Astrocyte of the hippocampus (primary cell): ENCODE measurements at places on chromosomes 2 and 18.

DNA sequence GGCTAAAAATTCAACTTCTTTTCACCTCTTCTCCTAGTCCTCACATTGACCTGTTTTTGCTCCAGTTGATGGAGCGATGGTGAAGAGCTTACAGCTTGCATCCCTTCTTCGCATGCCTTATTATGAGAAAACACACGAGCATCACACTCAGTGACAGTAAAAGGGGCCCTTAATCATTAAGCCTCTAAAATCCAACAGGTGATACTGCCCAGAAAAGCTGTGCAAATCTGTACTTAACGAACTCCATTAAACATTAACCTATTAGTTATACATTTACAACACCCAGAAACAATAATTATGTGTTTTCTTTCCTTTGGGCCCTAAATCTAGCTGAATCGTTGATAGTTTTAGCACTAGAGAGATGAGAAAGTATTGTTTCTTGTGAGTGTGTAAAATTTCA, 54.8 kb downstream of the LAMA1 start:
- no peak for DNase-seq

- no peak for DNase-seq
These were observed 20.1 kb upstream of the MRPL33 start for GRCh38 chr2:27751377-27751776.

GRCh38 chr2:43300781-43301583, 74.6 kb upstream of the ZFP36L2 start:
- DNase-seq = no peak

GRCh38 chr18:58886864-58887612, 22.4 kb downstream of the ZNF532 start:
- DNase-seq = no peak

DNA sequence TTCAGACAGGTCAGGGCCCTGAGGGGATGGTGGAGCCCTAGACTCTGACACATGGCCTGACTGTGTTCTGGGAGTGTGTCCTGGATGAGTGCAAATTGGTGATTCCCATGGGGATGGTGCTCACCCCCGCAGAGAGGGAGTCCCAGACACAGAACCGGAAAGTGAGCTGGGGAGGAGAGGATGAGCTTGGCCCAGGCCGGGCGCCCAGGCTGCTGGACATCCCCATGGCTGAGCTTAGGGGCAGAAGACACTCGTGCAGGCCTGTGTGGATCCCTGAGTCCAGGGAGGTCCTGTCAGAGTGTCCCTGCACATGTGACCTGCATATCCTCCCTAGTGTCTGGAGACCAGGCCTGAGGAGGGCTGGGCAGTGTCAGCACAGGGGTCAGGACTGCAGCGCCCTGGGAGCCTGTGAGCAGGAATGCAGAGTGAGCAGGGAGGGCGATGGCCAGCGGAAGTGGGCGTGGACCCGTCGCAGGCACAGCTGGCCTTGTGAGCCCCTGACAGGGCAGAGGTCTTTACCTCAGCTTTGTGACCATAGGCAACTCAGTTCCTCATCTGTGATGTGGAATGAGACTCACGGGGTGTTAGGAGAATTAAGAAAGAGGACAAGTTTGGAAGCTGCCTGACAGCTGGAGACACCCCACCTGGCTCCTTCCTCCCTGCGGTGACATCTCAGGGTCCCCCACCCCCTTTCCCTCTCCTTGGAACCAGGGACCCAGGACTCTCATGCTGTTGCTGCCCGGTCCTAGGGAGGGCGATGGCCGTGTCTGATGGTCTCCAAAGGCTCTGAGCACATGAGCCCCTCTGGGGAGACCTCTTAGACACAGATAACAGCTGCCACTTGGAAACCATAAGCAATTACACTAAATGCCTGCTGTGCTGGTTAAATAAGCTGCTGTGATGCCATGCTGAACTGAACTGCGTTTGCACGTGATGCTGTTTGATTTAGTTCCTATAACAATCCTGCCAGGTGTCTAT, 62.6 kb upstream of the HS6ST1 start:
- no peak for DNase-seq

DNA sequence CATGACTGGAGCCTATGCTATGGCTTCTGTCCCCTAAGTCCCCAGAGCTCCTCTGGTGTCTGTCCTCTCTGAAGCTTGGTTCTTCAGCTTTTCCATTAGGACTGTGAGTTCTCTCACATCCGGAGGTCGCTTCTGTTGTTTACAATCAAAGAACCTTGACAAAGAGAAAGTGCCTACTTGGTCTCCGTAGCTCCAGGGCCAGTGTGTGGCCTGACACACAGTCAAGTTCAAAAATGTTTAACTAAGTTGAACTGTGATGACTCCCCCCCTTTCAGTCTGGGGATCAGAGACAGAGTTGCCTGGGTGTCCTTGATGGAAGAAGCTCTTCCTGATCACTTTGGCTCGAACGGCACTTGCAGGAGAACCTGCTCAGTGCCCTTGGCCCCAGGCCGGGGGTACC, 26.3 kb upstream of the YWHAQ start:
- DNase-seq = no peak

DNA sequence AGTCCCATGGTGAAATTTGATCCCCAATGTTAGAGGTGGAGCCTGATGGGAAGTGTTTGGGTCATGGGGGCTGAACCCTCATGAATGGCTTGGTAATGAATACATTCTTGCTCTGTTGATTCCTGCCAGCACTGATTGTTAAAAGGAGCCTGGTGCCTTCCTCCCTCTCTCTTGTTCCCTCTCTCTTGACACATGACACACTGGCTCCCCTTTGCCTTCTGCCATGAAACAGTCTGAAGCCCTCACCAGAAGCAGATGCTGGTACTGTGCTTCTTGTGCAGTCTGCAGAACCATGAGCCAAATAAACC, 30.6 kb upstream of the EPC2 start:
- peak; percentile 42 for DNase-seq
